NCI-H748 treated with DMSO at 0.1 percent for 48 hours (cell line): ENCODE measurements at places on chromosomes 12 and 14.

- no peak for DNase-seq
Measured at GRCh38 chr12:89789862-89790261, 81.2 kb upstream of the ATP2B1 start.

DNA sequence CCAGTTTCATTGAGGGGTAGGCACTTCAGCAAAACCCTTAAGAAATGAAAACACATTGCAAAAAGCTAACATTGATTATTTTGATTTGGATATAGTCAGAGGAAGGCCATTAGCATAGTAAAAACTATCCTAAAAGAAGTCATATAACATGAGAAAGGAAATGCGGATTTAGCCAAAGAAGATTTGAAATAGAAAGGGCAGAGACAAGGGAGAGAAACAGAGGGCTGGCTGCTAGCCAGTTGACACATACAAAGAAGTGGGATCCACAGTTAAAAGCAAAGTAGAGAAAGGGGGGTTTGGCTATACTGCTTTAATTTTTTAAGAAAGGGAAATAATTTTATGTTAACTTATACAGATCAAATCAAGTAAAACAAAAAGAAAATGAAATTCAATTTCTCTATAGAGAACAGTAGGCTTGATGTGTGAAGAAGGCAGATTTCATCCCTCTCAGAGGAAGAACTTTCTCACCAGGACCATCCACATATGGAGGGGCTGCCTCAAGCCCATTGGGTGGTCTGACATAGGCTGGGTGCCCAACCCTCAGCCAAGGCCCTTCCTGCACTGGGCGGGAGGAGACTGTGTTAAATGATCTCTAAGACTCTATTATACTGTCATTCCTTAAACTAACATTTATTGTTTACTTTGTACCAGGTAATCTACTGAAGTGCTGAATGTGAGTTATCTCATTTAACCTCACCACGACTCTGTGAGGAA is 420.3 kb downstream of the CCDC91 start:
- DNase-seq = no peak

DNA sequence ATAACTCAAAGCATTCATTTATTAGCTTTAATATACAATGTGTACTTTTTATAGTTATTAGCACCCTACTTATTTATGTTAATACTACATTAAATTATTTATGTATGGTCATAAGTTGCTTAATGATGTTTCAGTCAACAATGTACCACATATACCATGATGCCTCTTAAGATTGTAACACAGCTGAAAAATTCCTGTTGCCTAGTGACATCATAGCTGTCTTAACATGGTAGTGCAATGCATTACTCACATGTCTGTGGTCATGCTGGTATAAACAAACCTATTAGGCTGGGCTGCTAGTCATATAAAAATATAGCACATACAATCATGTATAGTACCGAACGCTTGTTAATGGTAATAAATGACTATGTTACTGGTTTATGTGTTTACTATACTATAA is 120.4 kb downstream of the ANO6 start:
- no peak for DNase-seq

DNA sequence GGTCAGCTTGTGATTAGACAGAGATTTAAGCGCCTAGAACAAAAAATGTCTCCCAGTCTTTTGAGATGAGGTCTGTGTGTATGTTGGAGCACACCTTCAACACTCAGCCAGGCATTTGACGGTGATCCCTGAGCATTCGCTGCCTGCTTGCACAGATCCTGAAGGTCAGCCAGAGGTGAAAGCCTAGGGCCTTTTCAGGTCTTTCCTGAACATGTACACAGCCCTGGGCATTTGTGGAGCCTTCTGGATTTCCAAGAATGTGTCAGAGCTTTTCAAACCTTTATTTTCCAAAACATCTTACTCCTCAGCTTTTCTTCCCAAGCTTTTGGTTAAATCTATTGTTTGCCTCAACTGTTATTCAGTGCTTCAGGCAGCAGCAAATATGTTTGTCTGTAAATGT is 59.1 kb upstream of the AMN start:
- no peak for DNase-seq

GRCh38 chr12:120583478-120584030 is 2.4 kb upstream of the POP5 start:
- peak; percentile 44 for DNase-seq

DNA sequence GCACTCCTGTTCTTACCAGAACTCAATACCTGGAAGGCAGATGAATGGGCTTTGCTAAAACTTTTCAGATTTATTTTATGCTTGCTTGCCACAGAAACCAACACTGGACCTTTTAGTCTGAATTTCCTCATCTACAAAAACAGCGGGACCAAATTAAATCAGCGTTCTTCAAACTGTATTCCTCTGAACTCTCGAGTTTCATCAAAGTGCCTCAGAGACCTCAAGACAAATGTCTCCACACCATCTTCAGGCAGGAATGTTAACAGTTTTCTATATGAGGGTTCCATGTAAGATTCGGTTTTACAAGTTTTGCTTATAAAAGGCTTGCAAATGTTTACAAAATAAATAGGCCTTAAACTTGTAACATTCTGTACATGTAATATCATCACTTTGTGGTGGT is 74.6 kb downstream of the MED13L start:
- DNase-seq = no peak

- no peak for DNase-seq
Measured at GRCh38 chr12:50488801-50489200, 16.0 kb upstream of the DIP2B start.

- DNase-seq = no peak
Measured at GRCh38 chr12:5047094-5047493, 3.4 kb downstream of the KCNA5 start.

DNA sequence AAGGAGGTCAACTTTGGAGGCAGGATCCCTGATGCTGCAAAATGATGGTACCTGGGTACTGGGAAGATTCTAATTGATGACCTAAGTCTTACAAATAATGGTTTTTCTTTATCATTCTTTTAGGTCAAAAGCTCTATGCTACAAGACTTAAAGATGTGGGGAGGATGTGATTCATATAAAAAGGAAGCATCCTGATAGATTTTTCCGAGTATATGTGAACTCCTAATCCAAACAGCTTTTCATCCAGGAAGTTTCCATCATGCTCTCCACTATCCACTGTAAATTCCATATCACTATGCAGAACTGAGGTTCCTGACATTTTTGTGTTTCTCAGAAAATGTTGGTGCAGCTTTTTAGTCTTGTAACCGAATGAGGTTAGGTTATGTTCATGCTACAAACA is 293.2 kb downstream of the PAWR start:
- no peak for DNase-seq

DNA sequence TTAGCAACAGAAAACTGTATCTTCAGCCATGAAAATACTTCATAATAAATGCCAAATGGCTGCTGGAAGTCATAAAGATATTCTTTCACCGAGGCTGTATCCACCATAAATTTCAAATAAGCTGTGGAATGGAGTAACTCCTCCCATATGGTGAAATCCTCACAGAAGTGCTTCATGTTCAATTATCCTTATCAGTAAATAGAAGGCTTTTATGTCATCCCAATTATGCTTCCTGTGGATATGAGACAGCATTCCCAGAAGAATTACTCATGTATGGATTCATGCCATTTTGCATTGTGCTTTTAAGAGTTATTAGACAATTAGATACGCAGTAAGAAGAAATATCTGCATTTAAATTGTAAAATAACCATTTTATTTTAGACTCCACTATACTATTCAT is 99.0 kb downstream of the RTN1 start:
- peak; percentile 92 for DNase-seq

- DNase-seq = no peak
Measured at GRCh38 chr14:86826661-86827060, 1166.3 kb downstream of the GALC start.
